ENCODE measurements at places on chromosomes 12 and 14.

DNA sequence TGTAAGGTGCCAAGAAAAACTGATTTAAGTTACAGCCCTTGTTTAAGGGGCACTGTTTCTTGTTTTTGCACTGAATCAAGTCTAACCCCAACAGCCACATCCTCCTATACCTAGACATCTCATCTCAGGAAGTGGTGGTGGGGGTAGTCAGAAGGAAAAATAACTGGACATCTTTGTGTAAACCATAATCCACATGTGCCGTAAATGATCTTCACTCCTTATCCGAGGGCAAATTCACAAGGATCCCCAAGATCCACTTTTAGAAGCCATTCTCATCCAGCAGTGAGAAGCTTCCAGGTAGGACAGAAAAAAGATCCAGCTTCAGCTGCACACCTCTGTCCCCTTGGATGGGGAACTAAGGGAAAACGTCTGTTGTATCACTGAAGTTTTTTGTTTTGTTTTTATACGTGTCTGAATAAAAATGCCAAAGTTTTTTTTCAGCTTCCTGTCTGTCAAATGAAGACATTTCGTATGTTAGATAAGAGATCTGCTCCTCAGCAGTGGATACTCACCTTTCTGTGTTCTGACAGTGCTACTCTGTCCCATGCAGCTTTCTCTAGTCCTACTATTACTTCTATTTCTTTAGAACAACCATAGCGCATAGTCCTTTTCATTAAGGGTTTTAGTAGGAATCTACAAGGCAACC lies 1.2 kb upstream of the PA2G4 start:
- no peak for DNase-seq

DNA sequence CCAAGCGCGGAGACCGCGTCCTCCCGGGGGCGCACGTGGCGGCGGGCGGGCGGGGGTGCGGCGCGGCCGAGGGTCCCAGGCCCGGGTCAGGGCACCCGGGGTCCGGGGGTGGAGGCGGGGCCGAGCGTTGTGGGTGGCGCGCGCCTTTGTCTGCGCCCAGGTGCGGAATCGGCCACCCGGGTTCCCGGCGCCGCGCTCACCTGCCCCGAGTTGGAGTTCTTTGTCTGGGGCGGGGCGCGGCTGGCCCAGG lies 50.1 kb downstream of the LRCOL1 start:
- DNase-seq = peak; percentile 47

- no peak for DNase-seq
These were observed 18.8 kb downstream of the KNTC1 start for GRCh38 chr12:122545855-122546254.

- DNase-seq = no peak
These were observed 74.3 kb upstream of the PLEKHG7 start for GRCh38 chr12:92628476-92628875.

DNA sequence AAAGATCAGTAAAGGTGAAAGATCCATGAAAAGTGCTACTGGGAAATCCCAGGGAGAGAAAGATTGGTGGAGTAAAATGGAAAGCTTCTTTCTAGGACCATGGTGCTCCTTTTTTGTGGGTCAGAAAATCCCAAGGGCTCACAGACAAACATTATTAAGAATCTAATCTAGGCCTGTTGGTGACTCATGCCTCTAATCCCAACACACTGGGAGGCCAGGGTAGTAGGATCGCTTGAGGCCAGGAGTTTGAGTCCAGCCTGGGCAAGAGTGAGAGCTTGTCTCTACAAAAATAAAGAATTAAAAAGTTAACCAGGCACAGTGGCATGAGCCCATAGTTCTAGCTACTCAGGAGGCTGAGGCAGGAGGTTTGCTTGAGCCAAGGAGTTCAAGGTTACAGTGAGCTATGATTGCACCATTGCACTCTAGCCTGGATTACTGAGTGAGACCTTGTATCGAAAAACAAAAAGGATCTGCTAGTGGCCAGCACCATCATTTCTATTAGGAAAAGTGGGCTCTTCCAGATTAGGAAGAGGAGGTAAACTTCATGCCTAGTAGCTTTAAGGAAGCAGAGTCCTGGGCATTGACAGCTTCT lies 43.0 kb downstream of the TXNRD1 start:
- DNase-seq = no peak
